ENCODE measurements at places on chromosomes 13 and 19. TPM values are rescaled to one million over a fixed set of nuclear protein-coding genes. Genes with fewer than 3 reads are reported as not detected.

GRCh38 chr13:48567515-48568369 is 34.9 kb upstream of the RCBTB2 start:
- no peak overlapping the region for H3K4me3 ChIP-seq
- no peak for DNase-seq
- H3K27me3 ChIP-seq = no peaks in the 10 kb centered on the region

GRCh38 chr13:48184260-48184659 is 48.7 kb upstream of the ITM2B start:
- DNase-seq = no peak
- H3K27me3 ChIP-seq = no peaks in the 10 kb centered on the region
- H3K4me3 ChIP-seq = no peak overlapping the region
- no peaks in the 10 kb centered on the region for H3K4me1 ChIP-seq
- no peak overlapping the region for H3K27ac ChIP-seq

GRCh38 chr13:27789495-27790303 is 2.6 kb upstream of the GSX1 start:
- H3K4me3 ChIP-seq = peak overlapping the region; percentile 27
- H3K36me3 ChIP-seq = no peaks in the 10 kb centered on the region
- H3K27ac ChIP-seq = no peak overlapping the region
- DNase-seq = no peak
- H3K27me3 ChIP-seq = peaks cover 7% of the 10 kb centered on the region

GRCh38 chr13:35909837-35910540 is 221.2 kb downstream of the DCLK1 start:
- H3K27ac ChIP-seq = no peak overlapping the region
- no peaks in the 10 kb centered on the region for H3K4me1 ChIP-seq
- DNase-seq = no peak
- H3K4me3 ChIP-seq = no peak overlapping the region
- H3K27me3 ChIP-seq = no peaks in the 10 kb centered on the region

DNA sequence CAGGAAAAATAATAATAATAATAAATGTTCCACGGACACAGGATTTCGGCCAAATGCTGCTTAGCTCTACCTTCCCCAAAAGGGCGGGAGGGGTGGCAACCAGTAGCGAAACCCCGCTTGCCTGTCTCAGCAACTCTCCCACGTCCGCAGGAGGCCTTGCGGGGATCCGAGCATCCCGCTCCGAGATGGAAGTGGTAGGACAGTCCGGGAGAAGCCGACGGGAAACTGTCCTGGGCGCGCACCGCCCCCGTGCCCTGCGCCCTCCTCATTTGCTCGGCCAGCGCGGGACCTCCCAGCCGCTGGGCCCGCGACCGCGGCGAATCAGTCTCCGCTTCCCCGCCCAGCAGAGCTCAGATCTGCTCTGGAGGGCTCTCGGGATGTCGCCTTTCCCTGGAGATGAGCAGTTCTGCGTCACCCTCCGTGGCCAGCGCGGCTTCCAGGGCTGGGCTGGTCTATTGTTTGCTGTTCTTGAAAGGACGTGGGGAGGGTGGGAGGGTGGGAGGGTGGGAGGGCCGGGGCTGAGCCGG is 48.9 kb upstream of the PABPC3 start:
- no peak for DNase-seq
- H3K4me1 ChIP-seq = no peaks in the 10 kb centered on the region
- no peaks in the 10 kb centered on the region for H3K27me3 ChIP-seq
- no peak overlapping the region for H3K27ac ChIP-seq
- H3K4me3 ChIP-seq = no peak overlapping the region

GRCh38 chr13:107200491-107200890 is 632.6 kb upstream of the ARGLU1 start:
- no peak for DNase-seq
- no peak overlapping the region for H3K4me3 ChIP-seq
- no peaks in the 10 kb centered on the region for H3K4me1 ChIP-seq
- no peaks in the 10 kb centered on the region for H3K27me3 ChIP-seq

GRCh38 chr13:112467236-112467635 is 91.1 kb downstream of the SPACA7 start:
- H3K27me3 ChIP-seq = no peaks in the 10 kb centered on the region
- no peak overlapping the region for H3K27ac ChIP-seq
- H3K36me3 ChIP-seq = no peaks in the 10 kb centered on the region

DNA sequence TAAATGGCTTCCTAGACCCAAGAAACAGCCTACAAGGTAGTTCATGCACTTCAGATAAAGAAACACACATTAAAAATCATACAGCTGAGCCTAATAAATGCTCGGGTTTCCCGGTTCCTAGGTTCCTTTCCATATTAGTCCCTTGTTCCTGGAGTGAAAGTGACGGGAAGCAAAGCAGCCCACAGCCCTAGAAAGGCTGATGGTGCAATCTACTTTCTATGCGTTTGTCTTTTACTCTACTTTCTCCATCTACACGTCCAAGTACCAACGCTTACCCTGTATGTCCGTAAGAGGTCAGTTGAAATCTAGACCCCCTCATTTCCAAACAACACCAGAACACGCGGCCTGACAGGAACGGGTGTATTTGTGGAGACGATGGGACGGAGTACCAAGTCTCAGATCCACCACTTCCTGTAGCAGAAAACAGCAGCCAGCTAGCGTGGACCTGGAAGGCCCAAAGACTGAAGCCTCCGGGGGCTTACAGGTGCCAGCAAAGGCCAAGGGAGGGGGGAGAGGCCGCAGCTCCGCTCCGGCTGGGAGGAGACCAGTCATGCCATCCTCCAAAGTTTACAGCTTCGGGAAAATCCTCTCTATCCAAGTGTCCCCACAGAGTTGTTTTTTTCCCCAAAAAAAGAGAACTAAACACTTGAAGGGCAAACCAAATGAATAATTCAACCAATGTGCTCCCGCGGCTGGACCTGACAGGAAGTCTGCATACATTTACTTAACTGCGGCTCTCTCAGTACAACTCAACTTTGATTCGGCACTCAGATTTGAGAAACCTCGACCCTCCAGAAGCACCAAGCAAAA is 34.1 kb downstream of the STK24 start:
- no peak for DNase-seq
- H3K27me3 ChIP-seq = no peaks in the 10 kb centered on the region
- no peak overlapping the region for H3K4me3 ChIP-seq
- H3K27ac ChIP-seq = no peak overlapping the region

DNA sequence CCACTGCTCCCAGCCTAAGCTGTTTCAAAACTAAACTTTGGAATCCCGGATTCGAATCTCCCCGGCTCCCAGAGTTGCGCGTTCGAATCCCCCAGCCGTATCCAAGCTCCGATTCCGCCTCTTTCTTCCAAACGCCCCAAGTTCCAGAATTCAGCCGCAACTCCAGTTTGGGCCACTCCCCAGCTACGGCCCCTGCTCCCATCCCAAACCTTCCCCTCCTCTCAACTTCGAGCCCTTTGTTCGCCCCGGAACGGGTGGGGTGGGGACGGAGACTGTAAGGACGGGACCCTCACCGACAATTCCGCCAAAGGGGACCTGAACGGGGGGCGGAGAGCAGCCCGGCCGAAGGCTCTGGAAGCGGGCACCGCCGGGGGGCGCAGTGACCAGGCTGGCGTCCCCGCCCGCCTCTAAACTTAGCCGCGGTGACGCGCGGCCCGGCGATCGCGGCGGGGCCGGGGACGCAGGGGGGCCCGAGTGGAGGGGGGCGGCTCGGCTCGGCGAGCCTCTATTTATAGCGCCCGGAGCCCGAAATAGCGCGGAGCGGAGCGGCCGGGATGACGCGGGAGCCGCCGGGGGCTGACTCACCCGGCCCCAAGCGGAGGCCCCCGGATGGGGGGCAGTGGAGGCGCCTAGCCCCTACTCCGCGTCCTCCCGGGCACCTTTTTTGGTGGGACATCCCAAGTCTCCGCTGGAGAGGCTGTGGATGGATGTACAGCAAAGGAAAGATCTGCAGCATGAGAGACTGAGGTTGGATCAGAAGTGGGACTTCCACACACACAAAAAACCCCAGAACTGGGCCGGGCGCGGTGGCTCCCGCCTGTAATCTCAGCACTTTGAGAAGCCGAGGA is 4.9 kb upstream of the ERCC1 start:
- peak overlapping the region; percentile 40 for H3K4me3 ChIP-seq
- H3K4me1 ChIP-seq = peaks cover 7% of the 10 kb centered on the region
- no peaks in the 10 kb centered on the region for H3K27me3 ChIP-seq
- peak; percentile 68 for DNase-seq
- peak overlapping the region; percentile 60 for H3K27ac ChIP-seq
- H3K36me3 ChIP-seq = no peaks in the 10 kb centered on the region

GRCh38 chr13:69274231-69274630 is 833.4 kb upstream of the ATXN8OS start:
- no peaks in the 10 kb centered on the region for H3K27me3 ChIP-seq
- DNase-seq = no peak
- H3K4me3 ChIP-seq = no peak overlapping the region
- H3K36me3 ChIP-seq = no peaks in the 10 kb centered on the region

DNA sequence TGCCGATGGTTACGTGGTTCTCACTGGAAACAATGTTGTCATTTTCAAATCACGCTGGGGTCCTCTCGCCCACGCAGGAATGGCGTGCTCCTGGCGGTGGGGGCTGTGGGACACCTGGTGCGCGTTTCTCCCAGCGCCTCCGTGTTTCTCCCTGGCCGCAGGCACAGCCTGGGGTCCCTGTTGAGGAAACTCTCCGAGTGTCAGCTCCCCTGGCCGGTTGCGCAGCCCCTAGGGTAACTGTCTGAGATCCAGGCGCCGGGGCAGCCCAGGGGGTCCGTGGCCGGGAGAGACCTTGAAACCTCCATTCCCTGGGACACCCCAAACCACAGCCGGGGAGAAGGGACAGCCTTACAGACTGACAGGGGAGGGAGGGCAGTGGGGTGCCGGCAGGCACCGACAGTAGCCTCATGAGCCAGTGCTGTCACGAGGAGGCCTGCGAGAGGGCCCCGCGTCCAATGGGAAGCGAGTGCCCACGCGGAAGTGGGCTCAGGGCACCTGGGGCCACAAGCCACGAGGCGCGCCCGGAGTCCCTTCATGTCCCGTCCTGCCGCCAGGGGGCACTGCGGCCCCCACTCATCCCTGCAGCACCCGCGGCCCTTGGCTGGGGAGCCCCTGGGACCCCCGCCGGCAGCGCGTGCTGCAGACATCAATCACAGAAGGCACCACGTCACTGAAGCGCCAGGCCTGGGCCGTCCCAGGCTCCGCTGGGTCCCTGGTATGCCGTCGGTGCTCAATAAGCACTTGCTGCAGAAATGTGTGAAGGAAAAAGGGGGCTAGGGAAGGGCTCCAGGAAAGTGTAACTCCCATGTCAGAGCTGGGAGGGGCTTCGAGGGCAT is 9.5 kb downstream of the ADAMTSL5 start:
- DNase-seq = peak; percentile 47
- no peaks in the 10 kb centered on the region for H3K27me3 ChIP-seq
- no peaks in the 10 kb centered on the region for H3K36me3 ChIP-seq
- H3K4me1 ChIP-seq = peaks cover 14% of the 10 kb centered on the region
- no peak overlapping the region for H3K27ac ChIP-seq

- no peaks in the 10 kb centered on the region for H3K36me3 ChIP-seq
- 0 out of 2 replicates have a peak, but pooled peaks cover 7% of the 10 kb centered on the region for H3K4me1 ChIP-seq
- H3K27me3 ChIP-seq = no peaks in the 10 kb centered on the region
- H3K4me3 ChIP-seq = no peak overlapping the region
- peak overlapping the region; percentile 36 for H3K27ac ChIP-seq
Measured at GRCh38 chr13:80399340-80400163, 58.6 kb upstream of the SPRY2 start.

GRCh38 chr13:113775451-113776145 is 16.6 kb downstream of the TMEM255B start:
- no peaks in the 10 kb centered on the region for H3K4me1 ChIP-seq
- no peaks in the 10 kb centered on the region for H3K36me3 ChIP-seq
- no peak overlapping the region for H3K4me3 ChIP-seq

DNA sequence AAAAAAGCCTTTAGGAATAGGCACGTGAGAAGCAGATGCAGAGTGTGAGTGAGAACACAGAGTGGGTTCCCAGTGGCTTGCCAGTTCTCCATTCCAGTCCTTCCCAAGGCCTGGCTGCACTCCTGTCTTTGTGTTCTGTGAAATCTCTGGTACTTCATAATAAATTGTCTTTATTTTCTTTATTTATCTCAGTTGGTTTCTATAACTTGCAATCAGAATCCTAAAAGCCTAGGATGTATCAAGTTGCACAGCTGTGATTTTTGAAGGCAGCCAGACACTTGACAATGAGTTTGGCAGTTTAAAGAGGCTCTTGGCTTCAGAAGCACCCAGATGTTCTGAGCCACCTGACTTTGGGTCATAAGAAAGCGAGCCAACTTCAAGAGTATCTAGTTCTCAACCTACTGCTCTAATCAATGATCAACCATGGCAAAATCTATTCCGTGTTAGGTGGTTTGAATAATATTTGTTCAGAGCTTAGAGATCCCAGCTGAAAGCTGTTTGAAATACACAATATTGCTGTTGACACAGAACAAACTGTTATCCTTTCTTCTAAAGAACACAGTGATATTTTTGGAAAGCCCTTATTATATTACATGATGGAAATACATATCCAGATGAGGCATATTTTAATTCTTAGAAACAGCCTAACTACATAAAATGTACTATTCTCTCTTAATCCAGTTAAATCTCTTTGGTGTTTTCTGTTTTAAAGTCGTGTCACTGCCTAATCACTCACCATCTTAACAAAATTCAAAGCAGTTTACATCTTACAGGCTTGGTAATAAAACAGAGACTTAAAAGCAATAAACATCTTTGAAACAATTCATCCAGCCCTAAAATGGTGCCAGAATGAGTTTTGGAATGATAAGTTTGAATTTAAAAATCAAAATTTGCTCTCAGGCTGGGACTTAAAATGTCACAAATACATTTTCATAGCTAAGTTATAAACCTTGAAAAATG is 483.0 kb upstream of the NBEA start:
- H3K27ac ChIP-seq = no peak overlapping the region
- H3K27me3 ChIP-seq = no peaks in the 10 kb centered on the region
- no peaks in the 10 kb centered on the region for H3K4me1 ChIP-seq
- H3K4me3 ChIP-seq = no peak overlapping the region

DNA sequence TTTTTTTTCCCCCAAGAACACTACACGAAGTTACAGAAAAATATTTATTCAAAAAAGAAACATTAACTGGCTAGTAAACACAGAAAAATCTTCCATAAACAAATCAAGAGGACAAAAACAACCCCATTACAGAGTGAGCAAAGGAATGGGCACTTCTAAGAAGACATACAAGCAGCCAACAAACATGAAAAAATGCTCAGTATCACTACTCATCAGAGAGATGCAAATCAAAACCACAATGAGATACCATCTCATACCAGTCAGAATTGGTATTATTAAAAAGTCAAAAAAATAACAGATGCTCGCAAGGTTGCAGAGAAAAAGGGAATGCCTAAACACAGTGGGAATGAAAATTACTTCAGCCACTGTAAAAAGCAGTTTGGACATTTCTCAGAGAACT is 131.7 kb downstream of the UGGT2 start:
- H3K36me3 ChIP-seq = no peaks in the 10 kb centered on the region
- peaks cover 18% of the 10 kb centered on the region for H3K4me1 ChIP-seq
- H3K4me3 ChIP-seq = no peak overlapping the region
- no peak overlapping the region for H3K27ac ChIP-seq
- no peaks in the 10 kb centered on the region for H3K27me3 ChIP-seq
- no peak for DNase-seq

Gene RYR1
- 5.9 TPM for total RNA-seq

Gene KXD1
- 77.5 TPM for total RNA-seq

Gene COL4A2
- total RNA-seq = 19.2 TPM
